ENCODE measurements at places on chromosomes 3 and 15.

DNA sequence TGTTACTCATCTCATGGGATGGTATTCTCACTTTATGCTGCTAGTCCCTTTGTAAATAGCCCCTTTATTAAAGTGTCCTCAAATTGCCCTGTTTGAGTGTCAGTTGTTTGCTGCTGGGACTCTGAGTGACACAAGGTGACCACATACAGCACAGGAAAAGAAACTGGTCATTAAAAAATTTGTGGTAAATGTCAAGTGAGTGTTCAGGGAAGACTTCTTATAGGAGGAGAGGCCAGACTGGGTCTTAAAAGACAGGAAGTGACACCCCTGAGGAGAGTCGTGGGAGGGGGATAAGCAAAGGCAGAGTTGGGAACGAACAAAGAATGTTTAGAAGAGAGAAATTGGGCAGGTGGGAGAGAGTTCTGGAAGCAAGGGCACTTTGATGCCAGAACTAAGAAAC is 35.2 kb downstream of the CCR3 start:
- no peak for DNase-seq

- no peak for DNase-seq
Observed at GRCh38 chr3:94098452-94098851, 35.6 kb downstream of the NSUN3 start.

DNA sequence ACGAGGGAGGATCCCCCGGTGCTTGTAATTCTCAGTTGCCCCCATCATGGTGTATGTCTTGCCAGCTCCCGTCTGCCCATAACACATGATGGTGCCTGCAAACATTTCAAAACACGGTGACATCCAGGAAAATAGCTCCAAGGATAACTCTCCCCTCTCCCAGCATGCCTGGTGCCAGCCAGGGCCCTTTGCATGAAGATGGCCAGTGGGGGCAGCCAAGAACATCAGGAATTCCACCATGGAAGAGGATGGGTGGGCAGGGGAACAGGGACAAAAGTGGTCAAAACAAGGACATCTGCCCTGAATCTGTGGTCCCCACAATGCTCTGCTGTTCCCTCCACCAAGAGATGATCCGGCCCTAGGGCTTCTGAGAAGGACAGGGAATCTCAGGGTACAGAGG is 9.0 kb downstream of the KIF9 start:
- no peak for DNase-seq

- DNase-seq, result no peak
Observed at GRCh38 chr15:29438703-29439055, 169.1 kb upstream of the NSMCE3 start.

- DNase-seq, result no peak
Observed at GRCh38 chr3:153209596-153209995, 47.6 kb downstream of the RAP2B start.

- no peak for DNase-seq
Observed at GRCh38 chr15:56989411-56989924, 71.0 kb downstream of the TCF12 start.

- DNase-seq, result no peak
Observed at GRCh38 chr3:139928708-139929505, 6.1 kb upstream of the CLSTN2 start.

DNA sequence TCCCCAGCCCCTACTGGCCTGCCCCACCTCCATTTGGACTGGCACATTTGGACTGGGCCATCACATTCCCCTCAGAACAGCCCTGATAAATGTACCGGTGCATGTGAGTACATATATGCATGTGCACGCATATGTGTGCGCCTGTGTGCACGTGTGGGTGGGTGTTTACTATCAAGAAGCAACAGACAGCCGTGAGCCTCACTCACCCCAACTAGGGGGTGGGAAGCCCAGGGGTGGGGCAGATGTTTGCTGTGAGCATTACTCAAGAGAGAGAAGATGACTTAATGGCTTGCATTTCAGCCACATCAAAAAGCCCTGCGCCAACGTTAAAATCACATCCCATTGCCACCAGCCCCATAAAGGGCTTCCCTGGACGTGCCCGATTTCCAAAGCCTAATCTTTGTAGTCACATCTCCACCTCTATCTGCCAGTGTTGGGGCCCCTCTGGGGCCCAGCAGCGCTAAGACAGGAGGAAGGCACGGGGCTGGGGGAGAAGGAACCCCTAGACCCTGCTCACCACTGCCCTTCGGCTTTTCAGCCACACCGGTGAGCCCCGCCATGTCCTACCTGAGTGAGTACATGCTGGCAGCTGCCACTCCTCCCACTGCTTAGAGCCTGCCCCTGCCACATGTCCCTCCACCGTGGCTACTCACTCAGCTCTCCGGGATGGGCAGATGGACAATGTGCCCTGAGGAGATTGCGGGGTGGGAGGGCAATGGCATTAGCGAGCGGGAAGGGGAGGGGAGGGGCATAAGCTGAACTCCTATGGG is 10.9 kb downstream of the ITIH3 start:
- DNase-seq, result no peak

DNA sequence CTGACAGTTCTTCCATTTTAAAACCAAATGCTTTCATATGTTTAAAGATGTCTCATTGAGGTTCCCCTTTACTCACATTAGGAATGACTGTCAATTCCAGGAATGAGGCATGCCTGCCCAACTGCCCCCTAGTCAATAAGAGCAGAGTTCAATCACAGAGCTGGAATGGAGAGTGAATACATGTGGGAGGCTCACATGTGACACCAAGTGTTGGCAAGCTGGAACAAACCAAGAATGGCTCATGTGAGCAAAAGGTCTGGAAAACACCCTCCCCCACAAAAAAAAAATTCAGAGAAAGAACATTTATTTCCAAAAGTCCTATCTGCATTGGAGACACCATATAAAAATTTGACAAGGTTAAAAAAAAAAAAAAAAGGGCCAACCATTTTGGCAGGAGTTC is 3.7 kb downstream of the PBRM1 start:
- peak; percentile 36 for DNase-seq

- DNase-seq, result no peak
Observed at GRCh38 chr15:76433798-76434400, 97.3 kb downstream of the ISL2 start.

DNA sequence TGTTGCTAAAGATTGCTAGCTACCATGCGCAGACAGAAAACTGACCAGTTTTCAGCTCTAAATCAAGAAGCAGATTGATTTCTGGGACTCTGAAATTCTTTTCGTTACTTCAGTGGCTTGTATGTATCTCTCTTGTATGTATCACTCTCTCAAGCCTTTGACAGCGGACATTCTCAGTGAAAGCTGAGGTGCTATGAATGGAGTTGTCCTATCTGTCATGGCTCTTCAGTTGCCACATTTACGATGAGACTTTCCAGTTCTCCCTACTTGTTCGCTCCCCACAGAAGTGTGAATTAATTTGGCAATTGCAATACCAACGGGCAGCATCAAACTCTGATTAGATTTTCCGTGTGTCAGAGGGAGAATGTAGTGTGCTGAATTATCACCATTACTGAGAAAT is 432.4 kb downstream of the GRM7 start:
- DNase-seq, result no peak

DNA sequence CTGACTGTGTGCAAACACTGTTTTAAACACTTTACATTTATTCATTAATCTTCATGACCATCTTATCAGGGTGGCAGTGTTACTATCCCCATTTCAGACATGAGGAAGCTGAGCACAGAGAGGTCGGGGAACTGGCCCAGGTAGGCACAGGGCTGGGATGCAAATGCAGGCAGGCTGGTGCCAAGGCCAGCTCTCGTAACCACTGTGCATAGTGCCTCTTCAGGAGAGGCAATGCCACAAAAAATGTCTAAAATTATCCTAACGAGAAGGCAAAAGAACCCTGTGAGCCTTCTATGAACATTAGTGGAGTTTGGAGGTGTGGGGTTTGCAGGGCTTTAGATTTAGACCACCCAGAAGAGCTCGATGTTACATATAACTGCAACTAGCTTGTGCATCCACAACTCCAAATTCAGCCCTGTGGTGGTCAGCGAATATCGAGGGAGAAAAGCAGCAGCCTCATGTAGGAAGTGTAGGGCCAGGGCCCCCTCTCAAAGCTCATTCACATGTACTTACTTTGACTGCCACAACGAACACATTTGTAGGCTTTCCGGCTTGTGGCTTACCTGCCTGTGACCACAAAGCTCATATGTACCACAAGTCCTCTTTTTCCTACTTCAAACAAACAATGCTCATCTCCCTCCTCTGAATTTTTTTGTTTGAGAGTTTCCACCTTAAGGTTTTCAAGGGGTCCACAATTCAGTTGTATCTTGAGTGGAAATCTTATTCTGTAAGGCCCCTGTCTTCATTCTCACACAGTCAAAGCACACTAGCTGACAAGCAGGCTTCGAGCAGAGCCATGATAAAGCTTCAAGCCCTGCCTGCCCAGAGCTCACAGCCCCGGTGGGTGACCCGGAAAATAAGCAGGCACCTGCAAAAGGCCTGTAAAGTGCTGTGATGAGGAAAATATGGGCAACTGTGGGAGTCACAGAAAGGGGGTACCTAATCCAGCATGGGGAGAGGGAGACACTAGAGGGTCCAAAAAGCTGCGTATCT is 722.9 kb upstream of the CFAP20DC start:
- DNase-seq, result no peak

DNA sequence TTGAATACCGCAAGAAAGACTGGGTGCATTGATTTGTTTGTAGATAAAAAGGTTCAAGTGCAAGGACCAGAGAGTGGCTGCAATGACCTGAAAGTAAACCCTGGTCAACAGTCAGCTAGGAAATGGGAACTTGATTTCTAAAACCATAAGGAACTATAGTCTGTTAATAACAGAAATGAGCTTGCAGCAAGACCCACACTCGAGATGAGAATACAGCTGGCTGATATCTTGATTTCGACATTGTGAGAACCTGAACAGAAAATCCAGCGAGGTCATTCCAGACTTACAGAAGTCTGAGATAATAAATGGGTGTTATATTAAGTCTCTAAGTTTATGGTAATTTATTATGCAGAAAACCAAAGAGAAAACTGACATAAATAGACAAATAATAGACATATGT is 177.3 kb downstream of the NFKBIZ start:
- no peak for DNase-seq

DNA sequence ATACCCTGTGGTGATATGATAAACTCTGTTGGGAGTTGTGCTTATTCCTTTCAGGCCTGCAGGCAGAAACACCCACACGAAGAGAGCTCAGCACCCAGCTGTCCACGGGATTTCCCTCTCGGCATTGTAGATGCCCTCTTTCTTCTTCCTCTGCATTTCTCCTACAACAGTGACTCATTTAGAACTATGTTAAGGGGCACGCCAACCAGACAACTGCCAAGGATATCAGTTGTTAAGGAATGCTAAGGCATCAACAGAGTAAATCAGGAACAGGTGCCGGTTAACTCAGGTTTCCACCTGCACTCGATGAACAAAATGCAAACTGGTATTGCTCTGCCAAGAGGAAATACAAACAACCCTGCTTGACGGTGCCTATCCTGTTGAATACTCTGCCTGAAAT is 270.0 kb upstream of the PEX5L start:
- no peak for DNase-seq

DNA sequence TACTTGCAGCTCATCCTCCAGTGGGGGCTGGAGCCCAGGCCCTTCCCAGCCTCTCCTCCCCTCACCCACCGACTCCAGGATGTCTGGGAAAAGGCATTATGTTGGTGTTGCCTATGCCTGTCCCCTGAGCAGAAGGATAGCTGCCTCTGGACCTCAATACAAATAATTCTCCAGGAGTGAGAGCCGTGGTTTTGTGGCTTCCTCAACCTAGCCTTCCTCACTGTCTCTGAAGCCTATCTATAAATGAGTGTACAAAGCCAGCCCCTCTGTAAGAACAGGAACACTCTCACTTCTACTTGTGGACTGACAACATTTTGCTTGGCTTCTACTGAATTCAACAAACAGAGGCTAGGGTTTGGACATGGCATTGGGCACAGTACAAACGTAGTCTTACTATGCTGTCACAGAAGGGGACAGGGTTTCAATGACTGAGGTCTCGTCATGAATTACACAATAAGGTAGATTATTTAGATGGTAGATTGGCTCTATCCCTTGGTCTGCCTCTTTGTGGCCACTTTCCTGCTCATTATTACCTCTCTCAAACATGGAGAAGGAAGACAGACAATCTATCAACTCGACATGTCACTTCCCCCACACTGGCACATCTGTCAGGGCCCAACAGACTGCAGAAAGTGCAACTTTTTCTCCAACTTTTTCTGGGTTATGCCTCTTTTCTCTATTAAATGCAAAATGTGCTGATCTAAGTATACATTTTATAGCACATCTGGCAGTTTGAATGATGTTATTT is 82.8 kb upstream of the MEX3B start:
- no peak for DNase-seq
